ENCODE measurements at places on chromosomes 5 and 9.

GRCh38 chr5:74631081-74631953 is 9.2 kb downstream of the ENC1 start:
- DNase-seq: no peak

DNA sequence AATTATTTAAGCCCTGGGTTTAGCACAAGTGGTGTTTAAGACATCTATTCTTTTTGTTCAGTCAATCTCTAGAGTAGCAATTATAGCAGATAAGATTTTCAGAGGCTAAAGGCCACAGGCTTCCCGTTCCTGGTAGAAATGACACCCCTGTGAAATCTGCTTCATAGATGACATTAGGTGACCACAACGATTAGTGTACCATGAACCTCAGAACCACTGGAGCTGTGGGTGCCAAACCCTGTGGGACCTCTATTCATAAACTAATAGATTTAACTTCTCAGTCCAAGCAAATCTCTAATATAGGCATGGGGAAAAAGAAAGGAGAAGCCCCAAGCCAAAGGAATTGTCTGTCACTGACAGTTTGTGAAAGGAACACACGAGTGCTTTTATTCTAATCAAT is 207.4 kb downstream of the ARRDC3 start:
- no peak for DNase-seq

- no peak for DNase-seq
Measured at GRCh38 chr5:140801494-140801841, 611 bp downstream of the PCDHA3 start.

- no peak for DNase-seq
Measured at GRCh38 chr9:31697956-31698355, 686.5 kb upstream of the ACO1 start.

GRCh38 chr5:93704996-93705395 is 36.4 kb downstream of the POU5F2 start:
- no peak for DNase-seq

- DNase-seq: no peak
Measured at GRCh38 chr9:14205463-14205862, 108.5 kb downstream of the NFIB start.

DNA sequence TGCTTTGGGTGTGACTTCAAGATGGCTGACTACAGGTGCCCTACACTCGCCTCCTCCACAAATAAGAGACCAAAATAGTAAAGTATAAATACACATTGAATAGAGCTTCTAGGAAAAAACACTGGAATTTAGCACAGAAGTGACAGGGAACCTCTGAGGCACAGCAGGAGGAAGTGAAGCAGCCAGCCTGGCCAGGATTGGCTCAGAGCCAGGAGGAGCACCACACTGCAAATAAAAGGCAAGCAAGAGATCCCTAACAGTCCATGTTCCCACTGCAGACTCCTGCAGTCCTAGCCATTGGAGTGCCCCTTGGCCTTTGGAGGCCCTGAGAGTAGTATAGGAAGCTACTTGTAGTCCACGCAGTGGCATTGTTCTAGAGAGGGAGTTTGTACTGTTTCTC is 186.7 kb upstream of the TLX3 start:
- DNase-seq: no peak

DNA sequence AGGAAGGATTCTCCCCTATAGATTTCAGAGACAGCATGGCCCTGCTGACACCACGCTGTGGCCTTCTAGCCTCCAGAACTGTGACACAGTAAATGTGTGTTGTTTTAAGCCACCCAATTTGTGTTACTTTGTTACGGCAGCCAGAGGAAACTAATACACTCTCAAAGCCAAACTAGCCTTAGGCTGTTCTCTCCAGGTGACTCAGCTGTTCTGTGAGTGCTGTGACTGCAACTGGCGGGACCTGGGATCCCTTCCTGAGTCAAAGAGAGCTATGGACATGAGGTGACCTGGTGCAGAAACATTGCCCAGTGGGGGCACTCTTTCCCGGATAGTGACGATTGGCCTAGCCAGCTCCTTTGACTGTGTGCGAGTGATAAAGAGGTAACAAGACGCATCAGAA is 14.0 kb upstream of the MLANA start:
- no peak for DNase-seq

- DNase-seq: no peak
Measured at GRCh38 chr5:169719360-169720314, 82.6 kb downstream of the DOCK2 start.

DNA sequence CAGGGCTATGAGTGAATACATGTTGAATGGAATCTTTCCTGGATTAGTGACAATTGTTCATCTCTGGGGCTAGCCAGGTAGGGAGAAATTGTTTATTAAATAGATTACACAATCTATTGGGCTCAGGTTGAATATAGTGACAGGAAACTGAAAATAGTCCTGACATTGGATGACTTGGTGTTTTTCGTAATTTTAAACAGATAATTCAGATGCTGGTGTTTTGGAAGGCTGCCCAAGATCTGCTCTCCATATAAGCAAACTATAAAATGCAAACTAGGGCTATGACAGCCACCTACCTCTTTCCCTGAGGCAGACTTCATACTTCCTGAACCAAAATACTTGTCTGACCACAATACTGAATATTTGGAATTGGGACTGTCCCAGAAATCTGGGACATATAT is 99.1 kb downstream of the ENC1 start:
- DNase-seq: no peak

DNA sequence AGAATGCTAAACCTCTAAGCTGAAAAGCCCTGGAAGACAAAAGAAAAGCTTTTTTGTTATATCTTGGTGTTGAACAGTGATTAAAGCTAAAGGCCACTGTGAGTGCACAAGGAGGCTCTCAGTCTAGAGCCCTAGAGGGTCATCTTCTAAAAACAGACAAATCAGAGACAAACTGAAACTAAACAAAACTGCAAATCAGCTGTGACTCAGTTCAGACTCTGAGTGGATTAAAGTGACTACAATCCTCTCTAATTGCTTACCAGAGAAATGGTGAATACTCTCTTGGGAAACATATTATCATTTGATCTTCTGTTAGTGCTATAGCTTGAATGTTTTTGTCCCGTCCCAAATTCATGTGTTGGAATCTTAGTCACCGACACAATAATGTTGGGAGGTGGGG is 491.9 kb downstream of the CDH18 start:
- DNase-seq: no peak

DNA sequence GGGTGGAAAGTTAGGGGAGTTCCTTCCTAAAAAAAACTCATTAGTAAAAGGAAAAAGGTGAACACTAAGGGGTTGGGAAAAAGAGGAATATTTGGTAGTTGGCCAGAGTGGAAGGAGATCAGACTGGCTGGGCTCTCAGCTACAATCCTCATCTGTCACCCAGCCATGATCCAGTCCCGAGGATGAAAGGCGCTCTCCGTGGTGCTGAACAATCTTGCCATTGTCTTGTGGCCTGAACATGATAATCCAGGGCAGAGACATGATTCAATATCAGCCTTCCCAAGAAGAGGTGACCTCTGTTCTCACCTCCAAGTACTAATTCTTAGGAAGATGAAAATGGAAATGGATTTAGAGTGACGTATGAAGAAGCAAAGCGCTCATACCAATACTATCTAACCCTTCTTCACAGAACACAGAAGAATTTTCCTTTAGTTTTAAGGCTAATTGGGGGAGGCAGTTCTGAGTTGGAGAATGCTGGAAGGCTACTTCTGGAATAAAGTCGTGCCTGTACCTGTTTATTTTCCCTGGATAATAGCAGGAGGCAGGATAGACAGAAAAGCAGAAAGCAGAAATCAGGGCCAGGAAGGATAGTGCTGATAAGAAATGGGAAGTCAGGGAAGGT is 36.6 kb upstream of the MYORG start:
- DNase-seq: no peak

- DNase-seq: no peak
Measured at GRCh38 chr5:31853398-31854135, 214.6 kb downstream of the PDZD2 start.

DNA sequence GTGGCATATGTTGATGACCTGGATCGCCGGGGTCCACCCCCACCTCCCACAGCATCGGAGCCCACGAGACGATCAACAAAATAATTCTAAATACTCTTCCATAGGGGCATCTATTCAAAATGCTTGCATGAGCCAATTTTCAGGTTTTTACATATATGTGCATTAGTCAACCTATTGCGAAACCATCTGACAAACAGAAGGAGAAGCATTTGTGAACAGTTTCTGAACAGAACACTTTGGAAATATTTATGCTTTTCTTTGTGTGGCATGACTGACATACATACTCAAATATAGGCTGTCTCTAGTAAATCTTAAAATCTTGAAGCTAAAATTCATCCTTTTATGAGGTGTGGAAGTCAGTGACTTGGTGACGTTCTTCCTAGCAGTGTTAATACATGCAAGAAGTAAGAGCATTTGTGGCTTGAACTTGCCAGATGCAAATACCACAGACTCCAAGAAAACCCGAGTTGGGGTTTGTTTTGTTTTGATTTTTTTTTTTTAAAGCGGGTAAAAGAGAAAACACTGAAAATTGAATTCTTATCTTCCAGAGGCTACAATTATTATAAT is 5.3 kb downstream of the GPR151 start:
- no peak for DNase-seq

DNA sequence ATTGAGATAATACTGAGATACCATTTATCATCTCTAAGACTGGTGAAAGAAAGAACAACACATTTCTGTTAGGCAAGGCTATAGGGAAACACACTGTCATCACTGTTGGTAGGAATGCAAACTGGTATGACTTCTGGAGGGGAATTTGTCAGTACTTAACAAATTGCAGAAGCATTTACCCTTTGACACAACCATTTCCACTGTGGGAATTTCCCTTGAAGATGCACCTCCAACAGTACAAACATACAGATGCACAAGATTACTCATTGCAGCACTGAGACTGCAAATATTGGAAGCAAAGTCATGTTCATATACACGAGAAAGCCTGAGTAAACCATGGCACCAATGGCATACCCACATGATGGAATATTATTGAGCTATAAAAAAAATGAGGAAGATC is 17.6 kb downstream of the GM2A start:
- DNase-seq: no peak

- DNase-seq: no peak
Measured at GRCh38 chr9:6142799-6143454, 72.7 kb upstream of the IL33 start.

DNA sequence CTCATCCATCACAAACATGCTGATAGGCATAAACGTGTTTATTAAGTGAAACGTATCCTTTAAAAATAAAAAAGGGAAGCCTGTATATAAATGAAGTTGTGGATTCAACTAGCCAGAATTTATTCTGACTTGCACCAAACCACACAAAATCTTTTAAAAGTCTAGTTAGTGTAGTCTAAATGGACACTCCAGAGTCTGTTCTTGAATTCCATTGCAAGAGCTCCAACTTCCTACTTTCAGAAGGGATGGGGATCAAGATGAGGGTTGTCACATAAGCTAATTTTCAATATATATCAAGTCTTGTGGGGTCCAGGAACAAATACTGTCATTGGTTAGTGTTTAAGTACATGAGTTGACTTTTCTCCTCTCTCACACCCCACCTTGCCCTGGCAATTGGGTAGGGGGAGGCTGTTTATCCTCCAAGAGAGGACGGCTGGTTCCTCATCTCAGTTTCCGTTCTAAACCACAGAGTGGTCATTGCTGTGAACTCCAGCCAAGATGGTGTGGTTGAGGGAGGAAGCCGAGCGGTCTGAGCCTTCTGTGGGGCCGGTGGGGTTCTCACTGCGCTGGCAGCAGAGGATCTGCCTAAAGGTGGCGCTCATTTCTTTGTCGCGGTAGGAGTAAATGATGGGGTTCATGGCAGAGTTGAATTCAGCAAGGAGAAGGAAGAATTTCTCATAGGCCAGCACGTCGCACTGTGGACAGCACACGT is 163.2 kb downstream of the LPAR1 start:
- no peak for DNase-seq

- no peak for DNase-seq
Measured at GRCh38 chr9:135209136-135209535, 121.7 kb downstream of the OLFM1 start.

DNA sequence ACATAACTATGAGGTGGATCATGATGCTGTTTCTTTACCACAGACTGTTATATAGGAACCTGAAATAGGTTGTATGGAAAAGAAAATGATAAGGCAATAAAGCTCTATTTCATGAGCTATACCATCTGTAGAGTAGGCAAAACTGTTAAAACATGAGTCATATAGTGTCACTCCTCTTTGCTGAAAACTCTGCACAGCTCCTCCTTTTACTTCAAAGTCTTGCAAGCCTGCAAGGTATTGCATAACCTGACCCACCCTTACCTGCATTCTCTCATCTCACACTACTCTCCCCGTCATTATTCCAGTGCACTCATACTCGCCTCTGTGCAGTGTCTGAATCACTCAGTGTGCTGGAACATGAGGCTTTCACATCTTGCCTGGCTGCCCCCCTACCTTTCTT is 790.1 kb downstream of the EFNA5 start:
- no peak for DNase-seq

DNA sequence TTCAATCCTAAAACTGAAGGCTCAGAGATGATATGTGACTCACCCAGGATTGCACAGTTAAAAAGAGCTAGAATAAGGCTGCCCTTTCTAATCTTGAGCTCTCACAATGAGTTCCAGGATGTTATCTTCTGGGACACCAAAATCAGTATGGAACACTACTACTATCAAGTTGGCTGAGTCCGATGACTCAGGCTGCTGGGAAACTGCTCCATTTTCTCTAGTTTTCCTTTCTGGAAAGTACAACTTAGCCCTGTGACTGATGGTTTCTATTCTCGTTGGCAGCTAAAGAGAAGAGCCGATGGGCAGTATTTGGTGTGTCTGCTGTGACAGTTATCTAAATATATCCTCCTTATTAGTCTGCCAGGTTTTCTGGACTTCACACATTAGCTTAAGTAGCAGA is 37.9 kb upstream of the DPYSL3 start:
- DNase-seq: no peak

- no peak for DNase-seq
Measured at GRCh38 chr9:73916016-73916673, 581.0 kb upstream of the RORB start.

DNA sequence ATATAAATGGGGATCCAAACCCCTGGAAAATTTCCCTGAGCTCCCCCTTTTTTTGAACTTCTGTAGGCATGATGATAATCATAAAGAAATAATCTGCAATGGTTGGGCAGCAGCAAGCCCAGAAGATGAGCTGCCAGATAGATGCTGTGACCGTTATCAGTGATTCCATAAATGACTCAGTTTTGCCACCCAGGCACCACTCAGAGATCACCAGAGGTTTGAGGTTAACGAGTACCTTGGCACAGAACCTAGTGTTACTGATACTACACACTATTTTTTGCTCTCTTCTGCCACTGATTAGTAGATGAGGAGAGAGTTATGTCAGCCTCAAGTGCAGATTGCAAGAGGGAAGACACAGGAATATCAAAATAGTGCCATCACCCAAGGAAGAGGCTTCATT is 199.3 kb upstream of the PTGER4 start:
- DNase-seq: no peak

GRCh38 chr5:179393078-179393477 is 47.8 kb upstream of the ADAMTS2 start:
- no peak for DNase-seq
